ENCODE measurements at places on chromosomes 5 and 9.

DNA sequence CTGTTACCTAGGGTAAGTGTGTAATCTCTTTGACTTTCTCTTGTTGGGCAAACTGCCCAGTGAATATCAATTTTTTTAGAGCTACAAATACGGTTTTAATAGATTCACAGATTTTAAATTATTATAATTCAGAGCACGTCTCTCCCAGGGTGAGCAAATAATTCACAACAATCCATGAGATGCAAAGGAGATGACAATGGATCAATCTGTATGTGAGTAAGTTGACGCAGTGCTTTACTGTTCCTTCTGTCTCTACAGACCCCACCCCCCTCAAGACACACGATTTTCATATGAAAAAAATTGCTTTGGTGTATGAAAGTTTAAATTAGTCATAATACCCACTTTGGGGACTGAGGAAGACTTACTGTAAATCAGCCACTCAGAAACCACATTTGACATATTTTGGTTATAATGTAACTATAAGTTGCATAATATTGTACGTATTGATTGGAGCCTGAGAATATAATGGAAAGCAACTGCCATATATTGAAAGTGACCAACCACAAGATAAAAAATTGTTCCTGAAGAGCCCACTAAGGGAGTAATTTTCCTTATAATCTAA is 201.7 kb downstream of the BNC2 start:
- no peak for DNase-seq

- no peak for DNase-seq
These were observed 7.5 kb upstream of the PRLR start for GRCh38 chr5:35237580-35238376.

DNA sequence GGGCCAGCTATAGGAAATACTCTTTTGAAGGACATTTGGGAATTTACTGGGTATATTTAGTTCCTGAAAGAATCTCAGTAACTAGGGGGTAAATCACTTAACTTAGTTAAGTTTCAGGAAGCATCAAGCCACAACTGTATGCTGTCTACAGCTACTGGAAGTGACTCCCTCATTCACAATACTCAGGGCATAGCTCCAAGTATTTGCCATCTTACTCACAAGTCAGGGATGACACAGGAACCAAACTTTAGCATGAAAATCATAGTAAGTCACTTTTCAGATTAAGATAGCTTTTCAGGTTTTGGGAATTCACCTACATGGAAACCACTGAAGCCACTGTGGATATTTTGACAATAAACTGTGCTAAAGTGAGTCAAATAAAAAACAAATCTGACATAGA is 242.4 kb upstream of the ATP10B start:
- DNase-seq = no peak

- no peak for DNase-seq
These were observed 90.9 kb downstream of the ITGA1 start for GRCh38 chr5:52878656-52879055.

GRCh38 chr9:27445057-27445595 is 79.0 kb upstream of the IFNK start:
- no peak for DNase-seq

DNA sequence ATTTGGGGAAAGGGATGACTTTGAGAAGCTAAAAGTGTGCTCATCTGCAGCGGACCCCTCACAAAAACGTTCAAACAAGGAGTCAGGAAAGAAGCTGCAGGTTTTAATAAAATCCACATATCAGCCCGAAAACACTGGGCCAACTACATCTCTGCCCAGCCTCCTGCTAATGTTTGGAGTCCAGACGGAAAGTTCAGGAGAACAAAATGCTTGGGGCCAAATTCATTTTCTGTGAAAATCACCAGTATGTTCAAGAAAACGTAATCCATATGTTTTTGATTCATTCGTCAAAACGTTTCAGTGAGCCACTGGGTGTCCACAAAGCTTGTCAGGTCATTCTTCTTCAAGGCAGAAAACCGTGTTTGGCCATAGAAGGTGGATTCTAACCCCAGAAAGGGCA is 87.5 kb upstream of the GAS1 start:
- no peak for DNase-seq

DNA sequence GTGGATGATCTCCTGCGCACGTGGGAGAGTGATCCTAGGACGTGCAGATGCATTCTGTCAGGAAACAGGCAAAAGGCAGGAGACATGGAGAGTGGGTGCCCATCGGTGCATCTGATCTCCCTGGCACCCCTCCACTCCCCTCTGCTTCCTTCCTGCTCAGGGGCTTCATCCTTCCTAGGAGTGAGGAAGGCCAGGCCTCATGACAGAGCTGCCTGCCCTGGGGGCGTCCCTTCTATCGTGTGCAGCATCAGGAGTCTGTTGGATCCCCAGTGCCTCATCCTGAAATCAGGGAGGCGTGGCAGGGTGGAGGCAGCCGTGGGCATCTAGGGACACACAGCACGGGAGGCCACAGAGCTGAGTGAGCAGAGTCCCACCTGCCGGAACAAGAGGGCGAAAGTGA is 30.1 kb downstream of the UBE2QL1 start:
- DNase-seq = no peak

- no peak for DNase-seq
These were observed 268.6 kb downstream of the FAM114A2 start for GRCh38 chr5:153770066-153770465.

DNA sequence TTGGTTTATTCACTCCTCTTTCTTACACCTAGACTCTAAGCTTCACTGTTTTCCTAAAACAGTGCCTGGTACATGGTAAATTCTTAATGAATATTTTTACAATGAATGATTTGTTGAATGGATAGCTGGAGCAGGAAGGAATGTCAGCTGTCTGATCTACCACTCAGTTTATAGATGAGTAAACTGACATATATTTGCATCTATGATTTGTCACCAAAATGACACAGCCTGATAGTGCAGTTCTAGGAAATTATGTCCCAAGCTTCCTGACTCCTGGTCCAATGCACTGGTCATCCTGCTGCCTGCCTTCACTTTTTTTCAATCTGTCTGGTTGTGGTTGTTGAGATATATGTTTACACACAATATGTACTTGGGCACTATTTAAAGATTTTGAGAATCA is 651.7 kb upstream of the WWC1 start:
- DNase-seq = no peak

DNA sequence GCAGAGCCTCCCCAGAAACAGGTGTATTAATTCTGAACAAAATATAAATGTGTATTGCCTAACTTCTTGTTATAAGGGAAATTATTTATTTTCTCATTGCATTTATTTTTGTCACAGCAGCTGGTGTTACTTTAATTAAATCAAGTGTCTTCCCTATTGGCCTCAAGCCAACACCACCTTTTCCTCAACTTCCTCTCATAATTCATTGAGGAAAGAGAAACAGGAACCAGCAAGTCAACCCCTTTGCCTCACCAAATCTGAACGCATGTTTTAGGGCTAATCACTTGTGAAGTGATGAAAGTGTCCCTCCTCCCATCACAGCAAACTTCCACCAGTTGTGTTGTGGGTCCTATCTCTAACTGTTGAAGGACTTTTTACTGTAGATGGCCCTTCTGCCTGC is 73.1 kb downstream of the DIRAS2 start:
- DNase-seq = no peak

DNA sequence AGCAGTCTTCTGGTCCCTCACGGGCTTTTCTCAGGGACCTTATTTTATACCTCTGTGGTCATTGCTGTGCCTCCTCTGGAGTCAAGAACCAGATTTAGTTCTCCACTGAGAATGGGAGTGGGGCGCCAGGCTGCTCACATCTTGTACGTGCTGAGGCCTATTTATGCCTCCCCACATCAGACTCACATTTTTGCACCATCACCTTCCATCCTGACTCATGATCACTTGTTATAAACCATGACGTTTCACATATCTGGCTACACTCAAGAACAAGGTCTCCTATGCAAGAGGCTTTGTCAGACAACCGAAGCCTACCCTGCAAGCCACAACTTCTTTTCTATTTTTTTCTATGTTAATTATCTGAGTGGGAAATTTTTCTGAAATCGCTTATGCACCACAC is 10.7 kb downstream of the PRUNE2 start:
- no peak for DNase-seq

DNA sequence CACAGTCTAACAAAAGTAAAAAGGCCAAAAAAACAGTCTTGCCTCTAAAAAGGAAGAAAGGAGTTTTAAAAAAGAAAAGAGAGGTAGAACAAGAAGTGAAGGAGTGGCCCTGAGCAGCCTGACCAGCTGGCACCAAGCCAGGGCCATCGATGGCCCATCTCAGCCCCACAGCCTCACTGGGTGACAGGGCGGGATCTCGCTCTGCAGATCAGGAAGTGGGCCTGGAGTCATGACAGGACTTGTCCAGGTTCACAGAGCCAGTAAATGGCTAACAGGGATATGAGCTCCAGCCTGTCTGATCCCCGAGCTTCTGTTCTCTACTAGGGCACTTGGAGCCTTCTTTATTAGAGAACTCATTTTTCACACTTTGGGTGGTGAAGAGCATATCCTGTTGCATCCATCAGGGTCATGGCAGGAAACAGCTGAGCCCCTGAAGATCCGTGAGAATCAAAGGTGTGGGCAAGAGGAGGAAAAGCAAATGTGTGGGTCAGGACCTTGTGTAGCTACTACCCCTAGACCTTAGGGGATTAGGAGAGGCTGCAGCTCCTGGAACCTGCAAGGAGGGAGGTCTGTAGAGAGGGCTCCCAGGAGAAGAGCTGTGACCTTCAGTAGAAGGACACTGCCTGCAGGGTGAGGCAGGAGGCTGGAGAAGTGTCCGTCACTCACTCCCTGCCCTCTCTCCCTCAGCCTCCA is 299.0 kb upstream of the MSX2 start:
- DNase-seq = no peak

DNA sequence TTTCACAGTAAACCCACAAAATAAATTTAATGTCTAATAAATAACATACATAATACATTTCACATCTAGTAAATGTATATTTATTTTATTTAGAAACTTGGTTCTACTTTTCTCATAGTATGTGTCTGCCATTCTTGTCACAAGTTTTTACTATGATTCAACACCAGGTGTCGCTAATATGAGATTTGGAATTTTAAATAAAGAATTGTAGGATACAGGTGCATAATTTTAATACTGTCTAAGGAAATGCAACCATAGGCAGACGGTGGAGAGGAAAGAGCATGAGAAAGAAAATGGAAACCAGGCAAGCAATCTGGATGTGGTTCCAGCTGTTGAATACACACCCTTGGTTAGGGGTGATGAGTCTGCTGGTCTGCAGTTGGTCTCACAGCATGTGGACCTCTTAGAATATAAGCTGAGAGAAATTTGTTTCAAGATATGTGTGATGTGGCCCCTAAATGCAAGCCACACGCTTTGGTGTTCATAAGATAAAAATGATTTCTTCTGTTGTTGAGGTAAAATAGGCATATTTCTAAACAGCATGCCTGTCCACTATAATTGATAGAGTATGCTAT is 114.7 kb upstream of the TXNDC8 start:
- no peak for DNase-seq

DNA sequence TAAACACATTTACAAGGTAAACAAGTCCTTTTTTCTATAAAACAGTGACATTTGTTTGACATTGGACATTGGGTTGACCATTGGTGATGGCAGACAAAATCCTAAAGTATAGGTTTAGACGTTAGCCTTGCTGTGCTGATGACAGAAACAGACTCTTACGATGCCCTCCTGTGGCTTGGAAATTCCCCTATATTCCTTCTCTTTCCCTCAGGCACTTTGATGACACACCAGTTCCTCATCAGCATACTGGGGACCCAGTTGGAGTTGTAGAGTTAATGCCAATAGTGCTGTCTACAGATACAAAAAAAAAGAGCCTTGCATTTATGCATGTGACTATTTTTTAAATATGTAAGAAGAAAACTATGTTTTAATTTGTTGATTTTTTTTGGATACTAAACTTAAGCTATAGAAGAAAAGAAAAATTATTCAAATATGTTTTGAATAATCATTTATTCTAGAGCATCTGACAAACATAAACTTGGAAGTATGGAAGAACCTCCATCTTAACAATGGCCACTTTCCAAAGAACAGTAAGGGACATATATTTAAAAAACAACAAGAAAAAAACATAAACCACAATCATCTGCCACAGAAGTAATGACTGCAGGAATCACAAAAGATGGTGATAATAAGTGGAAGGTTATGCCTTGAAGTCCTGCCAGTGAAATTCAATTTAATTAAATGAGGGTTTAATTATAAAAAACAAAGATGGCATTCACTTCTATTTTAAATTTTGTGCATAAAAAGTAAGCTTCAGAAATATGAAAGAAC is 75.6 kb upstream of the SNCAIP start:
- no peak for DNase-seq

GRCh38 chr5:143106174-143106573 is 297.3 kb downstream of the NR3C1 start:
- DNase-seq = no peak

DNA sequence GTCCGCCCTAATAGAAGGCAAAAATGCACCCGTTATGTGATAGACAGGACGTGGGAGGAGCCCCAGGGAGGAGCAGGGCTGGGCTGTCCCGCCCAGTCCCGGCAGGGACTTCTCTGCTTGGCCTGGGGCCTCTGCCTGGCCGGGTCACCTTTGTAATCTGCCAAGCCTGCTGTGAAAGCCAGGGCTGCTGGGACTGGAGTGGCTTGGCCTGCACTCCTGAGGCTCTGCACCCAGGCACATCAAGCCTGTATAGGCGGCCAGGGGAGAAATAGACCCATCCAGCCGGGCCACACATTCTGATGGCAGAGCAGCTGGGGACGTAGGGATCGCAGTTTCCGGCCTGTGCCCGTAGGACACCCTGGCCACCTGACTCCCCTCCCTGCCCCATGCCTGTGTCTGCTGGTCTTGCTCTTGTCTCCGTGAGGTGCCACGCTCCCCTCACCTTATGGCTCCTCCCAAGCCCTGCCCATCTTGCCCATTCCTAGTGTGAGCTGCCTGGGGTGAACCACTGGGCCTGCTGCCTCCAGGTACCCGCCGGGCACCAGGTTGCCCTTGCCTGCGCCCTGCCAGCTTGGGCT is 28.1 kb downstream of the DYNC2I2 start:
- DNase-seq = no peak

DNA sequence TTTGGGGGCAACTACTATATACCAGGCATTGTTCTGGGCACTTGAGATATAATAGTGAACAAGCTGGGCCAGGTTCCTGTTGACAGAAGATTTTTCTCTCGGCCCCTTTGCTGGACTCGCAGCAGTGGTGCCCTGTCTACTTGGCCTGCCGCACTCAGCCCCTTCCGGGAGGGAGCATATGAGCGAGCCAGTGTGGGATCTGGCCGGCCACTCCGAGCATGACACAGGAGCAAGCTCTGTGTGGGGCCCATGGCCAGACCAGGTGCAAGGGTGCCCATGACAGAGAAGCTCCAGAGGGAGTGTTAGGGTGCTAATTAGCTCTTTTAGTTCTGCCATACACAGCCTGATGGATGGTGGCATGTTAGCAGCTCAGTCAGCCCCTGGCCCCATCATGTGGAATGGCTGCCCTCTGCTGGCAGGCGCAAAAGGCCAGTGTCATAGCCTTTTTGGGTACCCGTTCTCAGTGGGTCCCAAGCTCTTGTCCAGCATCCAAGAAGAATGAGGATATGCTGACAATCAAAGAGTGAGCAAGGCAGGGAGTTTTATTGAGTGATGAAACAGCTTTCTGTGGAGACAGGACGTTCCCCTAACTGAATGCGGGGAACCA is 9.3 kb upstream of the KIF4B start:
- no peak for DNase-seq

- no peak for DNase-seq
These were observed 463.7 kb downstream of the DNAH5 start for GRCh38 chr5:13480834-13481233.

Measured in activated CD4-positive, alpha-beta T cell treated with anti-CD3 and anti-CD28 coated beads, Interleukin-2, amount 50 U/mL, for 24 hours (primary cell).